SHP77 treated with DMSO at 0.1 percent for 48 hours (cell line): ENCODE measurements at places on chromosomes 3 and 15.

DNA sequence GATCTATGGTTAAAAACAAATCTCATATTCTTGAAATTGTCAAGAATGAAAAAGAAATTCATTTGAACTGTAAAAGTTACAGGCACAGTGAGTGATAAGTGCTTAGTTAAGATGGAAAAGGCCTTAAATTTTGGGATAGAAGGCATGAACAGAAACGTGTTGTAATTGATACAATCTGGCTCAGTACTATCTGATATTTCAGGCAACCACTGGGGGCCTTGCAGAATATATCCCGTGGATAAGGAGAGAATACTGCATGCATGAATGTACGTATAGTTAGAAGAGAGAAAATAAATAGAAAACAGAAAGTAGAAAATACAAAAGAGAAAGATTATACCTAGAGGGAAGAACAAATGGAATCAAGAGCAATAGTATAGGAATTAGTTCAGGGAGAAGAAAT lies 741.4 kb upstream of the CCDC54 start:
- DNase-seq = no peak

GRCh38 chr15:57732526-57733331 lies 26.2 kb downstream of the POLR2M start:
- DNase-seq = peak; percentile 22

DNA sequence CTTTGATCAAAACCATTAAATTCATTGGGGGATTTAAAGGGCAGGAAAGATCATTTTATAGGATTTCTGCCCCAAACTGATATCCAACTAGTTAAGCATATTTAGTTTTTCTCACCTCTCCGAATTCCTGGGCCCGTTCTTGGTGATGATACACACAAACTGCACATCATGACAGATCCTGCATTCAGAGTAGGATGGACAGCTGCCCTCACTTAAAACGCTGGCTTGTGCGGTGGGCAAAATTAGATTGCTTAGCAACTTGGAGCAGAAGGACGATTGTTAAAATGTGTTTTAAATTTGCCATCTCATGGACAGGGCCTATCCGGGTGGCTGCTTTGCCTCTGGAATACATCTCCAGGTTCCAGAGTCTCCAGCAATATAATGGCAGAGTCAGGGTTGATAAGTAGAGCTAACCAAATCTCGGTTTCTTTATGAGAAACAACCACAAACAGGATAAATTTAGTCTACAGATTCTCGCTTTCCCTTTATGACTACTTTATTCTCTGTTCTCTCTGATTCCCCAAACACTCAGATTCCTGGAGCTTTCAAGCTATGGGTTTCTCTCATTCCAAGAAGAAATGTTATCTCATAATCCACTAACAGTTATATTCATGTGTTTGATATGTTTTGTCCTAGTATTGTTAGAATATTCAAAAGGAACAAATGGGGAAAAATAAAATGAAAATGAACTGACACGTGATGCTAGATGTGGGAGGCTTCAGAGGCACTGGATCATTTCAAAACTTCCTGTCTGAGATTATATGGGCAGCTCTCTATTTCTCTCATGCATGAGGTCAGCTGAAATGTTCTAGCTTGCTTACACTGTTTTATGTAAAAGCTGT lies 1014.1 kb upstream of the SEMA6D start:
- DNase-seq = no peak

DNA sequence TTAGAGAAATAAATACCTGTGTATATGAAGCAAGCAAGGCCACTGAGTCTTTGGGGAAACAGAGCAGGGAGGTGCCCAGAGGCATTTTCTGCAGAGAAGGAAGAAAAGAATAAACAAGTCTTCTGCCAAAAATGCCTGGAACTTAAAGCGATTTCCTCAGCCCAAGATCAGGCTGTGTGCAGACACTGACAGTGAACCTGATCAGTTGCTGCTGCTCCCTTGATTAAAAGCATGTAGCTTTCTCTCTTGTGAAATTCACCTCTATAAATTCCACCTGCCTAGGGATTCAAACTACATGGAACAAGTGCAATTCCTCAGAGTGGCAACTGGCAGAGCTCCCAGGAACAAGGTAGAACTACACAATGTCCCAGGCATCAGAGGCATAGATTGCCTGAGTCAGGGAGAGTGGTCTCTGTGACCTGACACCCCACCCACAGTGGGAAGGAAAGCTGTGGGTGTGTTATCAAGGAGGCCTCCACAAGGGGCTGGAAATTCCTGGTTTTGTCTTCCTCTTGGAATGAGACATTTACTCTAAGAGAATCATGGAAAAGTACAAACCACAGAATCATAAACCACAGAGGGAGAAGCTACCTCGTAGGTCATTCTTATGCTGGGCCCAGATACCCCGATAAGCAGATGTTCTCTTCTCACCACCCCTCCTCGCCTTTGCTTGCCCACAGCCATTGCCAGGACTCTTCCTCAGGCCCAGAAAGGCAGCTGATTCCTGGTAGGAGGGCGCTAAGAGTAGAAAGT lies 1.8 kb upstream of the ZBTB38 start:
- no peak for DNase-seq

DNA sequence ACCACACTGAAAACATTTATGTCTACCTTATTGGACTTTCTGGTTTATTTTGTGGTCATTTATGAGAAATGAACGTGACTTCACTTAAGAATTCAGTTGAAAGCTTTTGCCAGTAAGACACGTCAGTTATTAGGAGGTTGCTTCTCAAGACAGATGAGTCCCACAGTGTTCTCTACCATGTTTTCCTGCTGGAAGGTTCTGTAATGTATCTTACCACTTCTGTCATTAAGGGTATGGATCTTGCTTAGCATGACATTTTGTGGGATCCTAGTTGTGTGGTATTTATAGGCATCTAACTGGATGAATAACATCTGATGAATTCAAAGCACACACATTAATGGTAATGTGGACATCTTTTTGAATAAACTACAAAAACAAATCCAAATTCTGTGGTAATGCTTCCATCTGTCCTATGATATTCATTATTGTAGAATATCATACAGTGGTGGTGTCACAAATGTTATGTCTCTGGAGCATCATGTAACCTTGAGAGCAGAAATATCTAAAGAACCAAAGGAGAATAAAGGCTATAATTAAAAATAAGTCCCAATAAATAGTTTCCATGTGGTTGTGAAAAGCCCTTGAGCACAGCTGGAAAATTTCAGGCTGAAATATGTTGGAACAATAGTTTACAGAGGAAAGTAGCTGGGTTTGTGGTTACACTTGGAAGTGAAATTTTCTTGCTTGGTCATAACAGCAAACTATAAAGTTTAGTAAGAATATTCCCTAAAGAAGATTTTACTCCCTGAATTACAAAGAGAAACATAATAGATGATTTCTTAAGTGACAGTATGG lies 61.5 kb downstream of the C3orf38 start:
- DNase-seq = no peak

DNA sequence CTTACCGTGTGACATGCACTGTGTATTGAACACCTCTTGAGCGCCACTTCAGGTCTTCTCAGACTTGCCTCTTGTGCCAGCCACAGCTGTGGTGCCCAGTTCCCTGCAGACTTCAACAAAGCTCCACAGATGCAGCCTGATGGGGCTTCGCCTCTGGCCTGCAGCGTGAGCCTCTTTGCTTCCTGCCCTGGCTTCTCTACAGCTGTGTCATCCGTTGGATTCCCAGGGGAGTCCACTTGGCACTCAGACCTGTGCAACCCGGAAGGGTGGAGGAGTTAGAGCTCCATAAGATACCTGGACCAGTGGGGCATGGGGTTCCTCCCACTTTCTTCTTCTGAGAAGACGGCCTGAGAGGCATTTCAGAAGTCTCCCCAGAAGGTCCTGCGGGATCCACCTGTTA lies 57.7 kb upstream of the BNIP2 start:
- DNase-seq = no peak

DNA sequence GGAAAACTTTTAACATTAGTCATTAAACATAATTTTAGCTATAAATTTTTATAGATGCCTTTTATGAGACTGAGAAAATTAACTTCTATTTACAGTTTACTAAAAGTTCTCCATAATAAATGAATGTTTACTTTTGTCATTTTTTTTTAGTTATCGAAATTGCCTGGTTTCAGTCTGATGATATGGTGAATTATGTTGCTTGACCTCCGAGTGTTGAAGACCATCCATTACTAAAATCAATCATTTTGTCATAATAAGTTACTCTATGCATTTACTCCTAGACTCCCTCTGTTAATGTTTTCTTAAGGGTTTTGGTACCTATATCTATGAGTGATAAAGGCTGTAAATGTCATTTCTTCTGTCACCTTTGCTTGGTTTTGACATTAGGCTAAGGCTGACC lies 516.0 kb upstream of the ROBO1 start:
- DNase-seq = no peak

GRCh38 chr15:32690941-32691688 lies 26.7 kb upstream of the GREM1 start:
- DNase-seq = no peak

DNA sequence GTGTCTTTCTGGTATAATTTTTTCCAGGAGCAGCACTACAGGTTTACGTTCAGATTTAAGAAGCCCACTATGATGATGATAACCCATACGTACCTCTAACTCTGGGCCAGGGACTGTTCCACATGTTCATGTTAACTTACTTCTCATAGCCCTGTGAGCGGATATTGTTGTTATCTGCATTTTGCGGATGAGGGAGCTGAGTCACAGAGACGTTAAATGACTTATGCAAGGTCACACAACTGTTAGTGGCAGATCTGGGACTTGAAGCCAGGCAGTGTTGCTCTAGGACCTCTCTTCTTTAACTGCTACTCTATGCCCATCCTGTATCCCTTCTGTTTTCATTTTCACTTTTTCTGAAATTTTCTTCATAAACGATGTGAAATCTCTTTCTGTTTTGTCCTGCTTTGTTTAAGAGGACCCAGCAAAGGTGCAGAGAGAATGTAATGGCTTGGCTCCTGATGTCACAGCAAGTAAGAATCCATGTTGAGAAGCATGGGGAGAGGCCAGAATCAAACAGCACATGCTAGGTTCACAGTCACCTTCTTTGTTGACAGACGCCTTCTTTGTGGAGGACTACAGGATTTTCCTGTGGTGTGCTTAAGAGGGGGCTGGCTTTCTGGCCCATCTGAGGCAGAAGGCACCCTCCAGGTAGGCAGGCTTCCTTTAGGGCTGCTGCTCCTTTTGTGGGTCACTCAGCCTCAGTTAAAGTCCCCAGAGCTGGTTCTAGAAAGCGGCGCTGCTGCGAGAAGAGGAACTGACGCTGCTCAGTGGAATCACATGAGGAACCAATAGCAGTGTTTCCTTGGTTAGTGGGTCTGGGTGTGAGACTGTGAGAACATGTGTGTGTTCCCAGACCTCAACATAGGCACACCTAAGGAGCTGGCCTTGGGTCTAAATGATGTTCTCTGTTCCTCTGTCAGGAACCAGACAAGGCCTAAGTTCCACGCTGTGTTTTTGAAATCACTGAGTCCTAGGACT lies 121.6 kb downstream of the TMEM108 start:
- DNase-seq = no peak

DNA sequence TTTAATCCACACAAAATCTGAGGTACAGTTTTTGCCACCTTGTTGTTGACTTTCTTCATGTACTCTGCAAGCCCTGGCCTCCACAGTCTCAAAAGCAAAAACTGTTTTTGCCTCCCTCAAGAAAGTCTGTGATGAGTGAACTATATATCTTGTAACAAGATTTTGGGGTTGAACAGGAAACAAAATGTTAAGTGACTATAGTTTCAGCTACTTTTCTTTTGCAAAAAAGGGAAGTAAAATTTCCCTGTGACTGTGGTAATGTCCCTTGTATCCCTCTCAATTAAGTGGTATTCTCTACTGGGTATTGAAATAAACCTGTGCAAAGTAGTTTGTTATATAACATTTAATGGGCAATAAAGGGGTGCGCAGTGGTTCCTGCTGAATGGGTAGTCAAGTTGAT lies 21.3 kb upstream of the SCAANT1 start:
- no peak for DNase-seq

- no peak for DNase-seq
Observed at GRCh38 chr3:56290374-56290773, 177.9 kb downstream of the ERC2 start.

DNA sequence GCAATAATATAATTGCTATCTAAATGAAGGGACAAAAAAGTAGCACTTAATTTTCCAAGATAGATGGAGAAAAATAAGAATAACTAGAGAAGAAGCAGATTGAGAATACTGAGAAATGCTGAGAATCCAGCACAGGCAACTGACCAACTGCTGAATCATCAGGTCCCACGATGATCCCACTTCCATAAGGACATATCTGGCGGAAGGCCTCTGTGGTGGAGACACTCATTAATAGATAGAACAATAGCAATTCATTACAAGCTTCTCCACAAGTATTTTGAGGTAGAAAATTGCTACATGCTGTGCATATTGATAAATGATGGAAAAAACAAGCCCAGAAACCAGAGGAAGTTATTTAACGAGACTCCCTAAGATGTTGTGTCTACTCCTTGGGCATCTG lies 105.9 kb downstream of the DUT start:
- no peak for DNase-seq

- no peak for DNase-seq
Observed at GRCh38 chr15:67140078-67140833, 74.9 kb downstream of the SMAD3 start.

GRCh38 chr3:124256156-124256555 lies 264.2 kb upstream of the ROPN1 start:
- no peak for DNase-seq

DNA sequence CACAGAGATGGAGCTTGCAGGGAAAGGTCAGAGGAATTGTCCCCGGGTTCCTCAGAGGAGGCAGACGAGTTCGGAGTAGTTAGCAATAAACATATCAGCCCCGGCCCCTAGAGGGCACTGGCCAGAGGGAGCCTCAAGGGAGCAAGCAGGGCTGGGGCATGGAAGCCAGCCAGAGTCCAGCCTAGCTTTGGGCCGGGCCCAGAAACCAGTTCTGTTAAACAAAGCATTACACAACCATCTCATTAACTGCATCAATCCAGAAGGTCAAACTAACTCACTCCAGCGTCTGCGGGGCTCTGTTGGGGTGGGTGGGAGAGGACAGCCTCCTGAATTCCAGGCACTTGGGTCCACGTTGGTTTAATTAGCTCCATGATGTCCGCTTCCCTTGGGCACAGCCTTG lies 41.0 kb upstream of the IREB2 start:
- no peak for DNase-seq

DNA sequence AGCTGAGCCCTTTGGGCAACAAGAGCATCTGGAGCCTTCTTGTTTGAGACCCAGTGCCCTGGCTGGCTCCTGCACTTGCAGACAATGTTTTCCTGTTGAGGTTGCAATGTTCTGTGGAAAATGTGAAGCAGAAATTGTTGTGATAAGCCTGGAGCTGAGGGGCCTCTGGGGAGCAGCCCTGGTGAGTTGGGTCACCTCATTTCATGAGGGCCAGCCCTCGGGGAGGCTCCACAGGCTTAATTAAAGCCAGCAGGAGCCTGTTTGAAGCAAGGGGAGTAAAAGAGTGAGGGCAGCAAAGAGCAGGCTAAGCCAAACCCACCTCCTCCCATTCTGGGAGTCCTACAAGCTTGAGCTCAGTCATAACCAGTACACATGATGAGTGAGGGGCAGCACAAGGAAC lies 154.3 kb downstream of the ALDH1A2 start:
- no peak for DNase-seq
